ENCODE measurements at places on chromosomes 11 and 22.

DNA sequence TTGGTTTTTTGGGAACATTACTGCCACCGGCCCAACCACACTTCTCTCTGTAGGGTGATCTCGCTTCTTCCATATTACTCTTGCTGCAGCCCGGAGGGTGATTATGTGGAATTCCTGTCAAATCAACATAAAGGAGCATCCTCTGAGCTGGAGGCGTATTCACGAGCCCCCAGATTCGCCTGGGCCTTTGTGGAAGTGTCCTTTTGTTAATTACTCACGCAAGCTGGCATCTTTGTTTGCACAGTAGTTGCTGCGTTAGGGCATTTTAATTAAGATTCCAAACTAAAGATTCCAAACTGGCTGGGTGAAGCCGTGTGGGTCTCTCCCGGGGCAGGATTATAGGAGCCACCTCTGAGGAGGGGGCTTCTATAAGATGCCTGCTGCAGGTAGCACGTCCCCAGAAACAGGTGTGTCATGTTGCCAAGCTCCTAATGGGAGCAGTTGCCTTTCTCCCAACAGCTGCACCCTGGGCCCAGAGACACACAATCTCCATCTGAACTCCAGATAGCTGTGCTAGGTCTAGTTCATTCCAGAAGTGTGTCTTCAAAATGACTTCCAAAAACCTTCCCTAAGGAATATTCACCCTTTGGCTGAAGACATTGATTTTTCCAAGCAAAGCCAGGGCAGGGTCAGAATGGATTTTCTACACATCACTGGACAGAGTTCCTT lies 40.9 kb downstream of the SHISAL1 start:
- no peak for DNase-seq

DNA sequence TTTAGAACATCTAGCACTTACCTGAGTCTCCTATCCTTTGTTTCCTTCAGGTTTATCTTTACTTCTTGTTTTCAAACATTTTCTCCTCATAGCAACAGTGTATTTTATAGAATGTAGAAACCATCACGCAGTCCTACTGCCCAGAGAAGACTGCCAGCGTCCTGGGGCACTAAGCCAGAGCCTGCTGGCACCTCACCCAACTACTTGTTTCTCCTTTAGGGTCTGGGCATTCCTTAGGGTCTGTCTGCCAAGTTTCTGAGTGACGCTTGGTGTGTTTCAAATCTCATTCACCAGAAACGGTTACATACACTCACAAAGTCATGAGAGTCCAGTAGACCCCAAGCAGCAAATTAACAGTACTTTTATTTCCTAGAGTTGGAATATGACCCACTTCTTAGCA lies 49.6 kb upstream of the SLC25A1 start:
- no peak for DNase-seq

GRCh38 chr22:19836512-19836911 lies 18.2 kb downstream of the GNB1L start:
- DNase-seq, result no peak

DNA sequence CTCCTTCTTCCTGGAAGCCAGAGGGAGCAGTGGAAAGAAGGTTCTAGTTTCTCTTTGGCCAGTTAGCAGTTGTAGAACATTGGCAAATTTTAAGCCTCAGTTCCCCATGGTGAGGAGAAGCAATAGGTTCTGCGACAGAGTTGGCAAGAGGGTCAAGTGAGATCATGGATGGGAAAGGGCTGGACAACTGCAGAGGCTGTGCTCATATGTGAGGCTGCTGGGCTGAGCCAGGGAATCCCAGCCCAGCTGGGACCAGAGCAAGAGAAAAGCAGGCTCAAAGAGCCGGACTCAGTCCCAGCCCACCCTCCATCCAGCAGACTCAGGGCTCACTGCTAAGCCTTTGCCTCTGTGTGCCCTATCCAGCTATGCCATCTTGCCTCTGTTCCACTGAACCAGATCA lies 66.8 kb upstream of the MYOD1 start:
- DNase-seq, result no peak

DNA sequence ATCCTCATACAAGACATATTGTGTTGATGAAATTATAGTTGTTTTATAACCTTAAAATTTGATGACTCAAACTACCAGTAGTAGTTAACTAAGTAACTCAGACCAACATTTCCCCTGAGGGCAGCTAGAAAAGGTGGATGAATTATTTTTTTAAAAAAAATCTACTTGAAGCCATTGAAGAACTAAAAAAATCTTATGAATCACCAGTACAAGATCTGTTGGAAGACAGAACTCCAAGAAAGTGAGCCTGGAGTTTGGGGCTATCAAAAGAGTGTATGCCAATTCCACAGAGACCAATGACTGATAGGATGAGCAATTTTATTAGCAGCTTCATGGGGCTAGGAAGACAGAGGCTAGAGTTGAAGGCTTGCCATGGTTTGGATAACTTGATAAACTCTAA lies 72.4 kb downstream of the CYP2R1 start:
- DNase-seq, result no peak

DNA sequence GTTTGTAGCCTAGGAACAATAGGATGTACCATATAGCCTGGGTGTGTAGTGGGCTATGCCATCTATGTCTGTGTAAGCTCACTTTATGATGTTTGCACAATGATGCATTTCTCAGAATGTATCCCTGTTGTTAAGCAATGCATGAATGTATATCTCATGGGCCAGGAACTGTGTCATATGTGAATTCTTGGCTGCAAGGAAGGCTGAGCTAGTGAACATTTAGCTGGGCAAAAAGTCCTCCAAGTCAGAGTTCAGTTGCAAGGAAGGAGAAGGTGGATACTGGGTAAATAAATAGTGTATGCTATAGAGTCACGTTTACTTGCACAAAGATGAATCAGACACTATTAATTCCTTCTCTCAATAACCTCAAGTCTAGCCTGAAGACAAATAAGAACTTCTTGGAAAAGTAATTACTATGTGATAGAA lies 136.1 kb downstream of the EHF start:
- DNase-seq, result no peak

DNA sequence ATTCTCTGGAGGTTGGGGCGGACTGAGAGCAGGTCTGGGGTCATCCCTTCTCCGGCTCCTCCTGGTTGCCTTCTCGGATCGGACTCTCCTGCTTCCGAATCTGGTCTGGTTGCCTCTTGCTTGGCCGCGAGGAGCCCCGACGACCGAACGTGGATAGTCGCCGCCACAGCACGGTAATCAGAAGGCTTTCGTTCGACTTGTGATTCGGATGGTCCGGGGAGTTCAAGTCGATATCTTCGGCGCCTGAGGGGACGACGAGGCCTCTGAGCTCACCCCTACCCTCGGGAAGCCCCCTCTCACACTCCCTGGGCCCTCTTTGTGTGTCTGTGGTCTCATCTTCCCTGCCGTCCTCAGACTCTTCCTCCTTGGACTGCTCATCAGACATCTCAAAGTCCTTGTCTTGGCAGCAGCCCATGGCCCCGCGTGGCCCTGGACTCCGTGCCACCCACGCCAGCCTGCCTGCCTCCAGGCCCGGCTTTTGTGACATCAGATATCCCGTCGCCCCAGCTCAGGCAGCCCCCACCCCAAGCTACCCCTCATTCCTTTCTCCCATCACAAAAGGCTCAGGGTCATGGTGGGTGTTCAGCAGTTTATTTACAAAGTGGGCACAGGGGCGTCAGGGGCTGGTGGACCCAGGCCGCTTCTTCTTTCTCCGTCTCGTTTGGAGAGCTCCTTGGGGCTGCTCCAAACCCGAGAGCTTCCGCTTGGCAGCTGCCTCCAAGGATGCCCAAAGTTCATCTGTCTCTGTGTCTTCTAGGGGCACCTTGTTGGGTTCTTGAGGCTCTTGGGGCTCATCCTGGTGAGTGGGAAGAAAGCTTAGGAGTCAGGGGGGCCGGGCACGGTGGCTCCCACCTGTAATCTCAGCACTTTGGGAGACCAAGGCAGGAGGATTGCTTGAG lies at the start of gene TEX54:
Gene TEX54, minus strand, starts transcription at position 506 of the 899 bp plus-strand sequence.
- DNase-seq, result no peak

DNA sequence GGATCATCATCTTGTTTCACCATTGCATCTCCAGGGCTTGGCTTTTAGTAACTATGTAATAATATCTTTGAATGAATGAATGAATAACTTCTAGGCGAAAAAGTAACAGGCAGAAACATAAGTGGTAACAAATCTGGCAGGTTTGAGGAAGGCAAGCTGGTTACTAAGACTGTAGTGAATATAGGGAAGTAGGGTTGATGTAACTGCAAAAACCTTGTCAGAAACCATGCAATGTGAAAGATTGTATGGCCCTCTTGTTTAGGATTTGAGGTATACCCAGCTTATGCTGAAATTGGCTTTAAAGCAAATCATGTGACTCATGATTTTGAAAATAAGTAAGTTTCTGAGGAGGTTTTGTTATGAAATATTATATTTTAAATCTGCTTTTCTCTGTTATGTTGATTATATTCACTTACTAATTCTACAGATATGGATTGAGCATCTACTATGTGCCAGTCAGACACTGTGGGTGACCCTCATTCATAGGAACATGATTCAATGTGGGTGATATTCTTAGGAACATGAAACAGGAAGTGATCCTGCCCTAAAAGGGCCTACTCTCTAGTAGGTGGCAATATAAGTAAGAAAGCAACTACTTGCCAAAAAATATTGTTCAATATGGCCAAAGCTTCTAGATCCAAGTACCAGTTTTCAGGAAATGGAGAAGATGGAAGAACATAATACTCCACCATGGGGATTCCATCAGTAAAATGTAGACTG lies 115.5 kb upstream of the CCDC90B start:
- DNase-seq, result no peak

GRCh38 chr22:44894782-44895181 lies 115.0 kb downstream of the PHF21B start:
- no peak for DNase-seq

DNA sequence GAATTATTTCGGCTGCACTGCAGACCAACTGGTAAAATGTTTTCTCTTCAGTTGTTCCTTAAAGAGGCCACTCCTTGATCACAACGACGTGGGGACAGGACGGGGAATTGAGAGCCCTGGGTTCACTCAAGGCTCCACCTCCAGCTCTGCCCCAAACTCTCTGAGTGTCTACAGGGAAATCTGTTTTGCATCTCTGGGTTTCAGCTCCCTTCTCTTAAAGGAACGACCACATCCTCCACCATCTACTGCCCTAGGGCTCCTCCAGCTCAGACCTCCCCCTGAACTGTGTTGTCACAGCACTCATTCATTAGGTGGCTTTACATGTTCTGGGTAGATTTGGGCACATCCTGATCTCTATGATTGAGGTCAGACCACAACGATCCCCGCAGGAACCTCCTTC lies 5.1 kb upstream of the PPFIA1 start:
- DNase-seq, result no peak

- no peak for DNase-seq
These were observed 55.0 kb upstream of the PTH start for GRCh38 chr11:13550761-13551160.

GRCh38 chr11:95487391-95487790 lies 256.4 kb upstream of the SESN3 start:
- DNase-seq, result no peak

DNA sequence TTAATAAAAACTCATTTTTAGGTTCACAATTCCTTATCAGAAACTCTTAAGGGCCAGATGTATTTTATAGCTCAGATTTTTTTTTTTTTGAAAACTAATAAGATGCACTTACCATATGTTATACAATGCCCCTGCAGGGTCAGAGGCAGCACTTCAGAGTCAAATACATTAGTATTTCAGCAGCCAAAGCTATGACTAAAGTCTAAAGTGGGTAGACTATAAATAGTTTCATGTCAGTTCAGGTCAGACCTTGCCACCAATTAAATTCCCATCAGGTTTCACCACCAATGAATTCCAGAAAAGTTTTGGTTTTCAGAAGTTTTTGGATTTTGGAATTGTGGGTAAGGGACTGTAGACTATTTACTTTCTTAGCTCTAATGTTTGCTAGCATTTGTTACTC lies 75.9 kb downstream of the FAM83F start:
- DNase-seq, result no peak

GRCh38 chr11:113991170-113991569 lies 16.3 kb downstream of the HTR3A start:
- no peak for DNase-seq

DNA sequence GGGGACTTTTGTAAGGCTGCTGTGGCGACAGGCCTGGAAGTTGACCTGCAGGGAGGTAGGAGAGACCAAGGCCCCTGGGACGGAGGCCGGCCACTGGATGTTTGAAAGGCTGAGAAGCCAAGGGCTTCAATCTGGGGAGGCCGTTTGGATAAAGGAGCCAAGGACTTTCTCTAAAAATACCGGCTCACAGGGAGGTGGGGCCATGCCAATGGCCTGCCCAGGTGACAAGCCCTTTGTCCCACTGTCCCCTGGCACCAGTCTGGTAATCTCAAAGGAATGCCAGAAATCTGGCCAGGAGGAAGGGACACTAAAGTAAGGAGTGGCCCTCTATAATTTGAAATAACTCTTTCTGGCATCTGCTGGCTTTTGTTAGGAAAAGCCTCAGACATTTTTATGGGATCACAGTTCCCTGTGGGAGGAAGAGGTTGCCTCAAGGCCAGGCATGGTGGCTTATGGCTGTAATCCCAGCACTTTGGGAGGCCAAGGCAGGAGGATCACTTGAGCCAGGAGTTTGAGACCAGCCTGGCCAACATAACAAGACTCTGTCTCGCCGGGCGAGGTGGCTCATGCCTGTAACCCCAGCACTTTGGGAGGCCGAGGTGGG lies 1.9 kb upstream of the CHKA start:
- no peak for DNase-seq

GRCh38 chr11:71178076-71178475 lies 74.3 kb downstream of the SHANK2 start:
- no peak for DNase-seq

DNA sequence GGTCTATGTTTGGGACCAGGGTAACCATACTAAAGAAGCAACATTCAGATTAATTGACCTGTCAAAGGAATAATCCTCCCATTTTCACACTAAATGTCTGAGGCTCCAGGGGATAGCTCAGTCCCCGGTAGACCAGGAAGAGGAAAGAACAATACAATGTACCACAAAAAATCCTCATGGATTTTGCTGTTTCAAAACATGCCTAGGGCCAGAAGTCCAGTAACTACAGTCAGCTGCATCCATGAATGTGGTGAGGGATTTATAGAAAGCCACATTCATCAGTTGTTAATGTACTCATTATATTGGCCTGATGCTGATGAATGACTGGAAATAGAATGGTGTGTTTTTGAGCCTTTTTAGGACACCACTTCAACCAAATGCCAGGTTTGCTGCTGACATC lies 6.9 kb upstream of the ETS1 start:
- no peak for DNase-seq

Measured in effector memory CD4-positive, alpha-beta T cell (primary cell).